ENCODE measurements at places on chromosomes 2 and 18.
A peak's percentile ranks its signal among the peaks of the same experiment; 100 is the strongest.

- no peak for DNase-seq
Observed at GRCh38 chr18:7454429-7454828, 112.7 kb upstream of the PTPRM start.

- no peak for DNase-seq
Observed at GRCh38 chr2:59969161-59969560, 584.3 kb downstream of the BCL11A start.

DNA sequence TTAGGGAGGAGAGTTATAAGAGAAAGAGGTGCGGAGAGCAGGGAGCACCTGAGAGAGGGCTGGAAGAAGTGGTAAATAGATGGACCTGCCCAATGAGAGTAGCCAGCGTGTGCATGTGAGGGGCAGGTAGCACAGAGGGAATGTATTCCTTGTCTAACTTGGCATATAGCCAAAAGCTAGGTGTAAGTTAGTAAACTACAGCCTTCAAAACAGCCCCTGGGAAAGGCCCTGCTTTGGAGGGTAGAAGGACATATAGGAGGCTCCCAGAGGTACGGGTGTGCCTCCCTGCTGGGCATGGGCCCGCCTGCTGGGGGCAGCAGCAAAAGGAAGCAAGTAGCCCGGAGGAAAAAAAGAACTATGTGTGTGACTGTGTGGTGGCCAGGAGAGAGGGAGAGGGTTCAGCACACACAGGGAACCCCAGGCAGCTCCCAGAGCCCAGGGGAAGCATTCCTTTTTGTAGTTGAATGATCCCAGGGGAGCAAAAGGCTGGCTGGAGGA lies 48.0 kb downstream of the TCF7L1 start:
- no peak for DNase-seq

GRCh38 chr2:128738446-128739110 lies 419.9 kb upstream of the HS6ST1 start:
- no peak for DNase-seq

GRCh38 chr2:61898810-61899209 lies 6.7 kb upstream of the COMMD1 start:
- DNase-seq = peak; percentile 10
